Posterior vena cava (tissue), 2 donors: ENCODE measurements at places on chromosomes 4 and X. TPM values are rescaled to one million over a fixed set of nuclear protein-coding genes. Genes with fewer than 3 reads are reported as not detected.

ARMCX4 gene
- total RNA-seq: 14.6 TPM

AVPR2 gene
- total RNA-seq: 1.4 TPM

HPGDS gene
- total RNA-seq: 7.5 TPM

CLGN gene
- 0.52 TPM for total RNA-seq

TLR7 gene
- total RNA-seq: 0.48 TPM

MND1 gene
- total RNA-seq: 1.9 TPM

TGIF2LX gene
- total RNA-seq: not detected

COX7B gene
- total RNA-seq: 276 TPM

RNF4 gene
- 38.9 TPM for total RNA-seq

FRMD7 gene
- 0.19 TPM for total RNA-seq

PDE6B gene
- total RNA-seq: 3.7 TPM

XK gene
- total RNA-seq: 1.6 TPM

TREX2 gene
- 1.9 TPM for total RNA-seq

SPRY1 gene
- total RNA-seq: 109 TPM

PDGFRA gene
- 201 TPM for total RNA-seq

TEX11 gene
- not detected for total RNA-seq

DCAF12L1 gene
- 0.29 TPM for total RNA-seq

GATA1 gene
- total RNA-seq: 0.42 TPM

TET2 gene
- 21.3 TPM for total RNA-seq

ARHGAP24 gene
- total RNA-seq: 47.2 TPM

IL13RA2 gene
- 0.38 TPM for total RNA-seq

ETDB gene
- total RNA-seq: not detected

CLCN4 gene
- total RNA-seq: 8.4 TPM

DMP1 gene
- not detected for total RNA-seq

RAP2C gene
- 25.8 TPM for total RNA-seq

RAB9B gene
- 24.7 TPM for total RNA-seq

SASH3 gene
- 11.6 TPM for total RNA-seq

ETDA gene
- total RNA-seq: not detected

GLRB gene
- 4.1 TPM for total RNA-seq

TBC1D8B gene
- 9.4 TPM for total RNA-seq

SLITRK2 gene
- total RNA-seq: 0.24 TPM

TLR3 gene
- 8.3 TPM for total RNA-seq

TXK gene
- 2.6 TPM for total RNA-seq

ODAPH gene
- total RNA-seq: not detected

TMEM35A gene
- total RNA-seq: 13.8 TPM

APLN gene
- 8.5 TPM for total RNA-seq

PASD1 gene
- not detected for total RNA-seq

MAGEA11 gene
- total RNA-seq: not detected

FGA gene
- total RNA-seq: 1.6 TPM

CSAG3 gene
- total RNA-seq: not detected
